ENCODE measurements at places on chromosomes 6 and 20. TPM values are rescaled to one million over a fixed set of nuclear protein-coding genes. Genes with fewer than 3 reads are reported as not detected.

- no peak for DNase-seq
Measured at GRCh38 chr20:50837532-50838321, 42.9 kb downstream of the BCAS4 start.

DNA sequence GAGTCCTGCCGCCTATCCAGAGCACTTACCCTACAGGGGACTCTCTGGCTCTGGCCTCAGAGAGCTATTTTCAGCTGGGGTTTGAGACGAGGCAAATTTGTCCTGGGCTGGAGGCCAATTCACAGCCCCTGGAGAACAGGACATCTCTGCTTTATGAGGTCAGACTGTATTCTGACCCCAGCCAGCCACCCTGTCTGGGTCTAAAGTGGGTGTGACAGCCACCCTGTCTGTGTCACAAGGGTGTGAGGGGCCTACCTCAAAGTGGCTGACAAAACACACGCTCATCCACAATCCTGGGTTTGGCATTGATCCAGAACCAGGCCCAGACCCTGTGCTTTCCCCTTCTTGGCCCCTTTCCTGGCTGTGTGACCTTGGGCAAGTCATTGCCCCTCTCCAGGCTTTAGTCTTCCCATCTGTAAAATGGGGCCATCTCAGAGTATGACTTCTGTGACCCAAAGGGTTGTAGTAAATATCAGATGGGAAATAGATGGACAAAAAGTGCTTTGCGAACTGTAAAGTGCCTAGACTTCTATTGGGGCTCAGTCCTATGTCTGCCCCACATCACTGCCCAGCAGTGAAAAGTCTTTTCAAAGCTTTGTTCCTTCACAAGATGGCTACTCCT, 44.1 kb upstream of the TGM2 start:
- peak; percentile 64 for DNase-seq

DNA sequence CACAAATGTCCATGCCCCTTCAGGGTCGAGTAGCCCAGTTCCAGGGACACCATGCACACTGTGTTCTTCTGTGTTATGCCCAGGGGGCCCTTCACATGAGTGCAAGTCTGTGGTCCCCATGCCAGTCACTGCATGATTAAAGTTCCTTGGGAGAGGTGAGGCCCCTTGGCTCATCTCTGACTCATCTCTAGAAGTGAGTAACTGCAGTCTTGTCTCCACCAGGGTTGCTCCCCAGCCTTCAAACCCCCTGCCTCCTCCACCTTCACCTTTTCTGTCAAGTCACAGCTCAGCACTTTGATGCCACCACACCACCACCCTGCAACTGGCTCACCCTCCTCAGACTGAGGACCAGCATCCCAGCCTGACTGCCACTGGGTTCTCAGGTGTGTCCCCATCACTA, 161.7 kb downstream of the UNC5CL start:
- no peak for DNase-seq

- no peak for DNase-seq
Measured at GRCh38 chr6:80528115-80528514, 421.6 kb downstream of the BCKDHB start.

GRCh38 chr20:54257071-54257816, 49.4 kb downstream of the PFDN4 start:
- no peak for DNase-seq

Gene UNC5CL
- 0.48 TPM for total RNA-seq
